Fibroblast of upper back skin (primary cell): ENCODE measurements at places on chromosomes 12 and 14.

- DNase-seq = no peak
Observed at GRCh38 chr14:50334211-50334610, 22.1 kb downstream of the DMAC2L start.

- peak; percentile 24 for DNase-seq
Observed at GRCh38 chr14:103450416-103450815, 65.2 kb downstream of the MARK3 start.

GRCh38 chr14:84688297-84689025, 841.5 kb upstream of the FLRT2 start:
- DNase-seq = no peak

DNA sequence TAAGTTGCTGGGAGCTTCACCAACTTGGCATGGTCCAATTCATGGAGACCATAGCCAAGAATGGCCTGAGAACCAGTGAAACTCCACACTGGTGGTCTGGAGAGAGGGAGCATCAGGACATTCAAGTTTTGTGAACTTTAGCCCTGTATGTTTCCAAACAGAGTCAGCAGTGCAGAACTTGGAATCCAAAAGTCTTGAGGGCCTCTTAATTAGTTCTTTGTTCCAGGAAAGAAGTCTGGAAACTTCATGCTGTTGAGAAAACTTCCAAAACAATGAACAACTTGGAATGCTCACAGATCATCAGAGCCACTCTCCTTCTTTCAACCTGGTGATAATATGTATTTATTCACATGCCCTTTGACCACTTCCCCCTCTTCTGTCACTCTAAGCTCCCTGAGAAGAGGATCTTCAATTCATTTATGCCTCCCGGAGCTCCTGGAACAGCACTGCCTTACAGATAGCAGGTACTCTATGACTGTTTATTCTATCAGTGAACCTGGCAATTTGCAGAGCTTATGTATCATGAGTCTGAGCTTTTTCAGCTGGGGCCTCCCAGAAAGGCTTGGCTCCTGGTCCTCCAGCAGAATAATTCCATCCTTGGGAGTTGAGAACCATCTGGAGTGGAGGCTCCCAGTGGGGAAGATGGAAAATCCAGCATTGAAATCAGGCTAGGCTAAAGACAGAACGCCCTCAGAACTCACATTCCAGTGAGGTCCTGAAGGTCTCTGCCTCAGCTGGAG, 191.4 kb downstream of the KTN1 start:
- DNase-seq = no peak

DNA sequence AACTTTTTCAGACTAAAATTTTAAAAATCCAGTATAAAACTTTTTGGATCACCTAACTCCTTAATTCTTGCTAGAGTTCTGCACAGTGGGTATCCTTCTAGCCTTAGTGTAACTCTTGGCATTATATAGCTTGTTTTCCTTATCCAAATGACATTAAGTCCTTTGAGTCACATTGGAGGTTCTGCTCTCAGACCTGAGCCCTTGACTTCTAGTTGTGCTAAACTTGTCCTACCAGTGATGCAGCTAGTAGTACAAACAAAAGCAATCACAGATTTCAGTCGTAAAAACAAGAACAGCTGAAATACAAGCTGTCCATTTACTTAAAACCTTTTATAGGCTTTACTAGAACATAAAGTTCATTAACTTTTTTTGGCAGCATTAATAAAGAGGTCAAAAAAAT, 10.5 kb downstream of the ZBTB1 start:
- no peak for DNase-seq

- peak; percentile 29 for DNase-seq
Observed at GRCh38 chr12:2641207-2641606, 153.6 kb upstream of the FKBP4 start.
